ENCODE measurements at places on chromosomes 6 and 20.
A peak's percentile ranks its signal among the peaks of the same experiment; 100 is the strongest.

- H3K36me3 ChIP-seq, result peaks cover 7% of the 10 kb centered on the region
- no peak overlapping the region for H3K27ac ChIP-seq
- H3K4me3 ChIP-seq, result no peak overlapping the region
These were observed 159.3 kb downstream of the CDKAL1 start for GRCh38 chr6:20693466-20694063.

DNA sequence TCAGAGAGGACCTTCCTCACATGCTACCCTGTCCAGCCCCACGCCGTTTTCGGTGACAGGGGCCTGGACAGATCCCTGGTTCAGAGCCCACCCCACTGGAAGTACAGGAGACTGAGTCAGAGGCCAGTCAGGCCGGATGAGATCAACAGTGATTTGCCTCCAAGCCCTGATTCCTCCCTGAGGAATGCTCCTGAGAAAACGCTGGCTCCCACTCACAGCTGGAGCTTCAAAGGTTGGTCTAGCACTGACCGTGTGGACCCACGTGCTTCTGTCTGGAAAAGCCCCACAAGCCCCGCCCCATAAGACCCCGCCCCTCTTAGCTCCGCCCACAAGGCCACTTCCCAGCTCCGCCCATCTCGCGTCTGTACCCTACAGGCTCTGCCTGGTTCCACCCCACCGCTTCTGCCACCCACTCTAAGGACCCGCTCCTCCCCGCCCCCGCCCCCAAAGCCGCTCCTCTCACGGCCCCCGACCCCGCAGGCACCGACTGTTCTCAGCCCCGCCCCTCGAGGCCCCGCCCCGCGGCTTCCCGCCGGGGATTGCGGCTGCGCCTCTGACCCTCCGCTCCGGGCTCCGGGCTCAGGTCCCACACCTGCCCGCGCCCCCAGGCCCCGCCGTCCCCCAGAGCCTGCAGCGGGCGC lies 64.9 kb upstream of the BHLHE23 start:
- no peak for DNase-seq
- peaks cover 20% of the 10 kb centered on the region for H3K27me3 ChIP-seq
- H3K4me3 ChIP-seq, result no peak overlapping the region
- H3K27ac ChIP-seq, result no peak overlapping the region
- H3K4me1 ChIP-seq, result peaks cover 1% of the 10 kb centered on the region

DNA sequence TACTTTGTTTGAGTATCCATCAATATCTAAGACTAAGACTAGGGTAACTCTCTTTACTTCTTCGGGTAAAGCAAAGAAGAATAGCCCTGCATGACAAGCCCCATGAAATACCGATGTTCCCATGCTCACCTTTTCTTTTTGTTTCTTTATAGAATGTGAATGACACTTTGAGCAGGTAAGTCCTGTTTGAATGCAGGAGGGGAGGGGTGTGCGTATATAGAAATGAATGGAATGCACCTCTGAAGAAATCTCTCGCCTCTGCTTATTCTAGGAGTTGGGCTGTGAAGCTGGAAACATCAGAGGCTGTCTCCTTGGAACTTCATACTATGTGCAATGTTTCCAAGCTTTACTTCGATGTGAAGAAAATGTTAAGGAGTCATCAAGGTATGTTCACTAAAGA lies 10.3 kb downstream of the TRIM38 start:
- H3K36me3 ChIP-seq, result peaks cover 90% of the 10 kb centered on the region
- H3K4me3 ChIP-seq, result no peak overlapping the region
- H3K27ac ChIP-seq, result no peak overlapping the region

DNA sequence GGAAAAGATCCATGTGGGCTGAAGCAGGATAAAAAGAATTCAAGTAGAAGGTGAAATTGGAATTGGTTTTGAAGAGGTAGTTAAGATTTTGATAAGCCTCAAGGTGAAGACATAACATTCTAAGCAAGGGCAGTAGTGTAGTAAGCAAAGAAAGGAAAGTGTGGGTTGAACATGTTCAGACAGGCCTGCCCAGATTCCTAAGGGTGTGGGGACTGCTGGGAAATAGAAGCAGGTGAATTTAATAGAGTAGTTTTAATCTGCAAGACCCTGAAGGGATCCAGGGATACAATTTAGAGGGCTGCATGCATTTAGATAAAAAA lies 19.1 kb downstream of the TAB2 start:
- peak overlapping the region; percentile 40 for H3K4me3 ChIP-seq
- H3K27ac ChIP-seq, result peak overlapping the region; percentile 70
- H3K4me1 ChIP-seq, result peaks cover 86% of the 10 kb centered on the region

DNA sequence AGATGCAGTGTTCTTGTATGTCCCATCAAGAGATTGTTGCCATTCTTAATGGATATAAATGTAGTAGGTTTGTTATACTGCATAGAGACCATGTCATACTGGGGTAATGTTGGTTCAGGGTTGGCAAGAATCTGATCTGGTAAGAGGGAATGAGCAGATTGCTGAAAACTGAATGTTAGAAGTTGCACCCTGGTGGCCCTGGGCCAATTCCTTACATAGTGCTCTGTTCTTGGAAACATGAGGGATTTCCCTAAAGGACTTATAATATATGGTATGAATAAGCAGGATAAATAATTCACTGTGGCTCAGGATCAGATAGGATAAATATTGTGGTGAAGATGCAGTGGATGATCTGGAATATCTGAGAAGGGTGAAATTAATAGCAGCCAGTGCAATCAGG lies 70.2 kb downstream of the ANKS1A start:
- H3K27me3 ChIP-seq, result no peaks in the 10 kb centered on the region
- peaks cover 6% of the 10 kb centered on the region for H3K4me1 ChIP-seq
- no peaks in the 10 kb centered on the region for H3K36me3 ChIP-seq
- DNase-seq, result no peak
- no peak overlapping the region for H3K27ac ChIP-seq

DNA sequence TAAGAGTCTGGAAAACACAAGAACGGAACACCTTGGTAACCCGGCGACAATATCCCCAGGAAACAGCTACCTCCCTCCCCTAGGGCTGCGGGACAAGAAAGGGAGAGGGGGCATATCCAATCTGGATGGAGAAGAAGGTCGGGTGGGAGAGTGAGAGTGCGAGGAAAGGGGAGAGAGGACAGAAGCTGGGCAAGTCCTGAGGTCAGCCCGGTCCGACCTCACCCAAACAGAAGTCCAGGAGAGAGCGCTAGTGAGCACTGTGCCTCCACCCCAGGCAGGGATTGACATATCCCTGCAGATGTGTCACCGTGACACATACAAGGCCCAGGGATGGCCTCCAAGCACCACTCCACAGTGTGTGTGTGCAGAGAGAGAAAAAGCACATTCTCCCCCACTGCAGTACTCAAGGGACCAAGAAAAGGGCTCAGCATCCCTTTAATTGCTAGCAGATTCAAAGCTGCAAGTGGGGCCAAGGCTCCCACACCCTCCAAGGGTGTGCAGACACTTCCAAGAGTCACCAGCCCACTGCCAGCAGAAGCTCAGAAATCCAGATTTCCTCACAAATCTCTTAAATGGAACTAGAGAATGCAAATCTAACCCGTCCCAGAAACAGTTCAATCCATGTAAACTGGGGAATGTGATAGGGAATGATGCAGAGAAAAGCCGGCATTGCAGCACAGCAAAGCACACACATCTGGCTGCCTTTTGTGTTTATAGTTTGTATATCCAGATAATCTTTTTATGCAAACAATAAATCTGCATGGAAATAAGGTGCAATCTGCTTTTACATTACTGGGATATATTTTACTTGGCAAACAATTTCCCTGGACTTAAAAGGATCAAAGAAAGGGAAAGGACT lies 3.1 kb downstream of the PXDC1 start:
- no peaks in the 10 kb centered on the region for H3K36me3 ChIP-seq
- peak; percentile 43 for DNase-seq
- peaks cover 25% of the 10 kb centered on the region for H3K27me3 ChIP-seq
- H3K4me3 ChIP-seq, result no peak overlapping the region
- H3K27ac ChIP-seq, result no peak overlapping the region
- H3K4me1 ChIP-seq, result peaks cover 7% of the 10 kb centered on the region
